ENCODE measurements at places on chromosomes 2 and 18.

DNA sequence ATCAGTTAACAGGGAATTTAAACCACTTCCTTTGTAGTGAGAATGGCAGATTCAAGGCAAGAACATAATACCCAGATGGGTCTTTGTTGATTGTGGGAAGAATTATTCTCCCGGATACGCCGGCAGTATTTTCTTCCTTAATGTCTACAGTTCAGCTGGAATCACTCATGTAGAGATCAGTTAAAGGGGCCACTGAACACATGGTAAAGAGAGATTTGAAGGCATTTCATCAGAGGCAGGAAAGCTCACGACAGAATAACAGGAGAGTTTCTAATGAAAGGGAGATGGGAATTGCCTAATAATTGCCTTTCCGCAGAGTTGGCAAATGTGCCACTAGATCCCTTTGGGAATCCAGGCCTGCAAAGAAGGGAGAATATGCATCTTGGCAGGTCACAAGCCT lies 327.7 kb upstream of the ZNF804A start:
- DNase-seq: no peak

GRCh38 chr18:51069885-51070284 lies 39.9 kb downstream of the SMAD4 start:
- no peak for DNase-seq

DNA sequence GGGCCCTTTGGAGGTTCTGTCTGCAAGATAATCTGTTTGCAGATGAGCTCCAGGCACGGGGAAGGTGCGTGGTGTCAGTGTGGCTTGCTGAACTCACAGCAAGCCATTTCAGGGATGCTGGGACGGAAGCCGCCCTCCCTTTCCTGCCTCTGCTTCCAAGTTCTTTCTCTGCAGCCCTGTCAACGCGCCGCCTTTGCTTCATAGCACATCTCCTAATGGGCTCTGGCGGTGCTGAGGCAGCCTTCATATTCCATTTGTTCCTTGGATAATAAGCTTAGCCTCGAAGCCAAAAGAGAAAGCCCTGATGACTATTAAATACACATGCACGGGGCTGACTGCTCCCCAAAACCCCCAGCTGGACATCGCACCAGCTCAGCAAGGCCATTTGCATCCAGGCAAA lies 81.7 kb upstream of the TAF1B start:
- DNase-seq: no peak

DNA sequence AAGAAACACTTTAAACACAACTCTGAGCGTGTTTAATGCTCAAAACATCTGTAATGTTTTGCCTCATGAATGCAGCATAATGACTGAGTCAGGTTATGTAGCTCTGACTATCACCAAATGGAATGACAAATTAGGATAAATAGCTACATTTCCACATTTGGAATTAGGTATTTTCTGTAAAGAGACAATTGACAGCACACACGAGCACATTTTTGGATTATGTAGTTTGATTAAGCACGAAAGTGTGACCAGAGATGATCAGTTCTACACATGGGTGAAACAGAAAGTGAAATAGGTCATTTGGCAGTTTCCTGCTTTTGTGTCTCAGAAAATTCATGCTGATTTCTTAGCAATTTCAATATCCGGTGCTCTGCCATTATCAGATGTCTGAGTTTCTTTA lies 29.0 kb downstream of the LPIN1 start:
- DNase-seq: peak; percentile 75
